Cortex of kidney (tissue), 1 donor: ENCODE measurements at places on chromosomes 6 and 20.

GRCh38 chr6:10481101-10481500 is 40.0 kb upstream of the GCNT2 start:
- DNase-seq, result no peak

DNA sequence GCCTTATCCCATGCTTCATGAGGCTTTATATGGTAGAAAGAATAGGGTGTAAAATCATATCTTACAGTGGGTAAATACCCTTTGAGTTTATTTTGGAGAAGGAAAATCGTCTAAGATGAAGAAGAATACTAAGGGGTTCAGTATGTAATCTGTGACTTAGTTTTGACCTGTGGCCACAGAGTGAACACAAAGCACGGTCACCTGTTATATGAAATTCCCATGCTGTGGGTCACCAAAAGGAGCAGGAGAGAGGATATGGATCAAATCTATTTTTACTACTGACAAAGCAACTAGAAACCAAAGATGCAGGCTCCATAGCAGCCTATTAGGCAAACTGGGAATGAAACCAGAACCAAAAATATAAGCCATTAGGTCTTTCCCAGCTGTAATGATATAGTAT is 3.6 kb upstream of the HAO1 start:
- no peak for DNase-seq

DNA sequence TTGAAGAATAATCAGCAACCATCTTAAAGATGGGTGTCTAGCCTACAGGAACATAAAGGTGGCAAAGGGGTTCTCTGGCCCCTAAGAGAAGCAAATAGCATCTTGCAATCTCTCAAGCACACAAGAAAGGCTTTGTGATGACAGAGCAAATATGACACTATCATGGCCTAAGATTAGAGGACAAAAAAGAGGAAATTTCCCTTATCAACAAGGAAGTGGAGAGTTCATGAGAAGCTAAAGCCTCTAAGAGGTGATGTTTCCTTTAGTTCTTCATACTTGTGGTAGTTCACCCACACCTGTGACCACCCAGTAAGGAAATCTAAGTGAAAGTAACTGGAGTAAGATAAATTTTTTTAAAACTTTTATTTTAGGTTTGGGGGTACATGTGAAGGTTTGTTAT is 88.4 kb downstream of the OLIG3 start:
- no peak for DNase-seq

- DNase-seq, result no peak
Observed at GRCh38 chr6:99467509-99468106, 42.5 kb upstream of the PNISR start.

- DNase-seq, result no peak
Observed at GRCh38 chr20:61926253-61926613, 139.4 kb downstream of the TAF4 start.

GRCh38 chr6:157089851-157090250 is 233.5 kb downstream of the TMEM242 start:
- DNase-seq, result no peak

GRCh38 chr20:64113796-64114355 is 6.5 kb upstream of the NPBWR2 start:
- DNase-seq, result no peak

DNA sequence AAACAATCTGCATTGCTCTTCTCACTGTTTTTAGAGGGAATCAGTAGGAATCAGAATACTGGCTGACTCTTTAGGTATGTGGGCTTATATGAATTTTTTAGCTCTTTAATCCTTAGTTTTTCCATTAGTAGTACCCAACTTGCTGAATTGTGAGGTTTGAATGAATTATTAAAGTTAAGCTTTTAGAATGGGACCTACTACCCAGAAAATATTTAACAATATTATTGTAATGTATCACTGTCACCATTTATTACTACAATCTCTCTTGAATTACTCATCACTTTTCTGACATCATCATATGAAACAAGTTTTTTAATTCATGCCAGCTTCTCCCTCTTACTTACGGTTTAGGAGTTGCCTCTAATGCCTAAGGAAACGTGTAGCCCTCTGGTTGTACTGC is 212.7 kb downstream of the BCKDHB start:
- no peak for DNase-seq

GRCh38 chr20:48385114-48385513 is 442.7 kb downstream of the PREX1 start:
- DNase-seq, result no peak

- no peak for DNase-seq
Observed at GRCh38 chr6:106685833-106686232, 56.5 kb downstream of the QRSL1 start.

DNA sequence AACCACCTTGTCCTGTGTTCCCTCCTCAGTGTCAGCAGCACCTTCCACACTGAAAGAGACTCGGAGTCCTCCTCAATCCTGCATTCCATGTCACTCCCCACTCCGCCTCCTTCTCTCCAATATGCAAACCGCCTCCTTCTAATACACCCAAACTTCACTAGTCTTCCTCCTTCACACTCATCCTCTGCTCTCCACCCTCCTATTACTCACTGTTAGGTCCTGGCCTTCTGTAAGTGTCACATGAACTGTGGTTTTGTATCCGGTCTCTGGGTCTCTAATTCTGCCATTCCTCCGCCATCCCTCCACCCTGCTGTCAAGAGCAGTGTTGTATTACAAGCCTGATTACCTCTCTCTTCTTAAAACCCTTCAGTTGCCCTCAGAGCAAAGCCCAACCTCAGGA is 200.5 kb upstream of the CDYL start:
- no peak for DNase-seq

DNA sequence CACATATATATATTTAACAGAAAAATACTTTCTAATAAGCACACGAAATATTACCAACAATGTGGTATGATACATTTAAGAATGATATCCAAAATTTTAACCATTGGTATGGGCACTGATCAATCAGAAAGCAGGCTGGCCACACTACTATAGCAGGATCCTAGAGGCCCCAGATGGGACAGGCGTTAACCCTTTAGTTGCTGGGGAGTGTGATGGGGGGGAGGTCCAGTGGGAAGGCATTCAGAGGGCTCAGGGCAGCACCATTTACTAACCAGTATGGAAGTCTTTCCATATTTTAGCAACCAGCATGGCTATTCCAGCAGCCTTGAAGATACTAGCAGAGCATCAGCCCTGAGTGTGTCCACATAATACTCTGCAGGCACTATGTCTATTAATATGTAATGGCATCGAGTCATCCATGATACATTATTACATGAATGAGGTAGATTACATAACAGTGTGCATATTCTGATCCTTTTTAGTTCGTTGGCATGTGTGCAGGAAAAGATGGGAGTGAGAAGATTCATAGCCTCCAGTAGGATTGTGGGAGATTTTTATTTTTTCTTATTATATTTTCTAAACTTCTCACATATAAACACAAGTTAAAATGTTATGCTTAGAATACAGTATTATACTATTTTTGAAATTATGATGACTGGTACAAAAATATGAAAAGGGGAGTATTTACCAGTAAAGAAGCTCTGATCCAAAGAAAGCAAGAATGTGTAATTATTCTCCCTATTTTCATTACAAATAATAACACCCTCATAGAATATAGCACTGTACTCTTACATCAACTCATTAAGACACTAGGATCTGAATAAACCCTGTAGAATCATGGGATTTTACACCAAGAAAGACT is 78.9 kb downstream of the FAM217A start:
- no peak for DNase-seq

- no peak for DNase-seq
Observed at GRCh38 chr6:157339432-157339831, 16.1 kb upstream of the TMEM242 start.

DNA sequence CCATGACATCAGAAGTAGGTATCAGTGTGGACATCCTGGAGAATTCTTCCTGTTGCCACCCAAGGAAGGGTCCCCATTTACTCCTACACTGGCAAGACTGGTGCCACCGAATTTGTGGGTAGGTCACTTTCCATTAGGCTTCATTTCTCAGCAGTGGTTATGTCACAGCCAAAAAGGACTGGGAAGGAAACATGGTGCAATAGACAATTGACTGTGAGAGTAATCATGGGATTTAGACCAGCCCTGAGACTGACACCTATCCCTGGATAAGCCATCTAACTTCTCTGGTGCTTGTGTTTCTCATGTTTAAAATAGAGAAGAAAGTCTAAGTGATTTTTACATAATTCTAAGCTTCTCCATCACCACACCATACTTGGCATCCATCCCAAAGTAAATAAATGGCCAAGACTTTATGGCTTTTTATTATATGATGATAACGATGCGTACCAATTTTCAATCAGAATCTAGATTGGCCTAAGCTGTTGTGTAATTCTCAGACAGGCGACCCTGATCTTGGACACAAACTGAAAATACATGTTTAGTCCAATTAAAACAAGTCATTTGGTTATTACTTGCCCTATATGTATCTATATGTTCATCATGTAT is 10.2 kb downstream of the SMPDL3A start:
- DNase-seq, result no peak

- no peak for DNase-seq
Observed at GRCh38 chr6:63565058-63565726, 7.1 kb upstream of the LOC128125822 start.

- no peak for DNase-seq
Observed at GRCh38 chr6:153070756-153071155, 60.3 kb downstream of the RGS17 start.

GRCh38 chr20:54231036-54231435 is 23.1 kb downstream of the PFDN4 start:
- DNase-seq, result no peak

- DNase-seq, result no peak
Observed at GRCh38 chr20:63968928-63969760, 586 bp downstream of the ZNF512B start.

DNA sequence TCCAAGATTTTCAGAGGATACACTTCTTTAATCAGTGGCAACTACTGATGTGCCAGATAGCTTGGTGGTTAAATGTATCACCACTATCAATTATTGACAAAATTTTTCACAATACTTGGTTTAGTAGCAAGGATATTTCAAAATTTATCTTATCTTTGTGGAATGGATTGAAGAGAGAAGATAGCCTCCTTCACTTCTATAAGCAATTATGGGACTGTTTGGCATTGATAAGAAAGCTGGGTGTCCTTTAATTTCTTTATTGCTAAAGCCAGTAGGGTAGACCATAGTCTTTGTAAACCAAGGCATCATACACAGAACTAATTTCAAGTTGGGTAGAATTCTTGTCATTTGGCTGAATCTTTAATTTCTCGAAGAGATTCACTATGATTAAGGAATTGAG is 4.9 kb upstream of the RNF182 start:
- no peak for DNase-seq

- no peak for DNase-seq
Observed at GRCh38 chr20:45967551-45968080, 4.4 kb downstream of the ZNF335 start.

- DNase-seq, result no peak
Observed at GRCh38 chr20:23667666-23668065, 21.2 kb downstream of the CST4 start.

DNA sequence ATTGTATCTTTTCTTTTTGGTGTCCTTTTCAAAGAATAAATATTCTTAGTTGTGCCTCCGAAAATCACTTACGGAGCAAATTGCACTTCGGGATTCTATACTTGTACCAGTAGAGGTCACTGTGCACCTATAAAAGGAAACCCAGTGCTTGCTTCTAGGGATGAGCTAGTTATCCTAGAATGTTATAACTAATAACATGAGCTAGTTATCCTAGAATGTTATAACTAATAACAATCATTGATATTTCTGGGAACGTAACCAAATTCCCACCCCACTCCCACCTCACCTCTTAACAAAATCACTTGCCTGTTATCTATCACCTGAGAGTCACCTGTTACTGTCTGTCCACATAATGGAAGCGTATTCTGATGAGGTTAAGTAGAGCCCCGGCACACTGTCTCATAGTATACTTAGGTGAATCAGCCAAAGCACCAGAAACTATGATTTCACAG is 126.9 kb upstream of the TIAM2 start:
- no peak for DNase-seq

DNA sequence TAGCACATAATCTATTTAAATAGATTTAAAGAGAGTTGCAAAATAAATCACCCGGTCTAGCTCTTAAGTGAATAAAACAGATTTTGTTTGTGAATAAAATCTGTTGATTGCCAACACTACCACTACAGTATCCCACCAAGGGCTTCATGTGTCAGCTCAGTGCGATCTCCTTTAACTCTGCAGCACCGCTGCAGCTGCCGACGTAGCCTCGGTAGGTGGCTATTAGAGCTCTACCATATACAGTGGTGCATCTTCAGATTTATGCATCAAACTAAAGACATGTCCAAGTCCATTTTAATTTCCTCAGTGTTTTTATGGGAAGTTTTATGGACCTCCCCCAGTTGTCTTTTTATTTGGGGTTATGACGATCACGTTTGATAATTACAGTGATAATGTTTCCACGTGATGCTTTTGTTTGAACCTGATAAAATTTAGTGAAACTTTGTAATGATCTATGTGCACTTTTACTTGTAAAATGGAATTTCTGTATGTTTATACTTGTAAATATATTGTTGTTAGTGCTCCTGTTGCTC is 26.7 kb downstream of the ECI2 start:
- DNase-seq, result no peak

DNA sequence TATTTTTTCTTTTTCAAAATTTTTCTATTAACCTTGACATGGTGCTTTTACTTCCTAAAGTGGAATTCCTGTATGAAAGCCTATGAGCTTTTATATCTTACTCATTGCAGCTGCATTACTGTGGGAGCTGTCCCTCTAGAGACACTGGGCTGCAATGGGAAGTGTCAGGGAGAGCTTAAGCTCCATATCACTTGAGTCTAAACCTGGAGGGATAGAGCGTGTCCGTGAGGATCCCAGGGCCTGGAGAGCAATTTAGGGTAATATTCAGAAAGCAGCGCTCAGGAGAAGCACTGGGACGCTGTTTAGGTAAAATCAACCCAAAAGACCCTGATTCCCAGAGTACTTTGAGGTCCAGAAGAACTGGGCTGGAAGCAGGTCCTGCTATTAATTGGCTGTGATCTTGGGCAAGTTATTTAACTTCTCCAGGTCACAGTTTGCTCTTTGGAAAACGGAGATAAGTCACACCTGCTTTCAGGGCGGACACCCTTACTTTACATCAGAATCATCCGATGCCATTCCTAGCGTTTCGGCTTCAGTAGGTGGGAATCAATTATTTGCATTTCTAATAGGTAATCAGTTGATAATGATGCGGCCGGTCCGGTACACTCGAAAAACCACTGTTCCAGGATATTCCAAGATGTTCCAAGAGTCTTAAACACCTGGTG is 628 bp upstream of the ERGIC3 start:
- DNase-seq, result no peak

GRCh38 chr6:168153553-168153952 is 74.5 kb upstream of the FRMD1 start:
- DNase-seq, result no peak

DNA sequence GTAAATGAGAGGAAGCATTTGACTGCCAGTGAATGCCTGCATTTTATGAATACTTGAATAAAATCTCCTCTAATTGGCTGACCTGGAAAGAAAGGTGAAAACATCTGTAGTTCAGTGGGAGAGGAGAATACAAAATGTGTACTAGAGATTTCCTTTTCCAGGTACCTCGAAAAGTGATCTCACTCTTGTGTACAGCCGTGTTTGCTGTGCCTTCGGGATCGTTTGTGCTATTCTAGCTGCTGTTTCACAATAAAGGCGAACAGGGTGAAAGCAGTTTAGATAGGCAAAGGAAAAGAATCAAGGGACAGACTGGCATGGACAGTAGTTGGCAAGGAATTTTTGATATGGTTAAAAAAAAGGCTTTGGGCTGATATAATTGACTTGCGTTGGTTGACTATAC is 112.3 kb downstream of the ARID1B start:
- no peak for DNase-seq
